ENCODE measurements at places on chromosomes 6 and 20.

GRCh38 chr20:13288357-13288756 lies 67.3 kb downstream of the ISM1 start:
- no peak for DNase-seq

DNA sequence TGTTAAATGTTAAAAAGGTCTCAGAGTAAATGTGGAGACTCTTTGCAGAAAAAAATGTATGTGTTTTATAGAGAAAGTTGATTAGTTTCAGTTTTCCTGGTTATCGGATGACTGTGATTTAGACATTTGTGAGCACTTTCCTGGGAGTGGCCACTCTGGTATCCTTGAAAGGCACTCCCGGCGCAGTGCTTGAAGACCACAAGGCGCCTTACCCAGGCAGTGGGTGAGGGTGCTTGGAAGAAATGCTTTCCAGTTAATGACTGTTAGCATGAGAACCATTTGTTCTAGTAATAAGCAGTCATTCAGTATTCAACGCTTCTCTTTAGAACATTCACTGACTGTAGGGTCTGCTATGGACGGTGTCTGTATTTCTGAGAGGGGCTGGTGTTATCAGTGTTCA lies 7.2 kb downstream of the CDS2 start:
- DNase-seq = no peak

DNA sequence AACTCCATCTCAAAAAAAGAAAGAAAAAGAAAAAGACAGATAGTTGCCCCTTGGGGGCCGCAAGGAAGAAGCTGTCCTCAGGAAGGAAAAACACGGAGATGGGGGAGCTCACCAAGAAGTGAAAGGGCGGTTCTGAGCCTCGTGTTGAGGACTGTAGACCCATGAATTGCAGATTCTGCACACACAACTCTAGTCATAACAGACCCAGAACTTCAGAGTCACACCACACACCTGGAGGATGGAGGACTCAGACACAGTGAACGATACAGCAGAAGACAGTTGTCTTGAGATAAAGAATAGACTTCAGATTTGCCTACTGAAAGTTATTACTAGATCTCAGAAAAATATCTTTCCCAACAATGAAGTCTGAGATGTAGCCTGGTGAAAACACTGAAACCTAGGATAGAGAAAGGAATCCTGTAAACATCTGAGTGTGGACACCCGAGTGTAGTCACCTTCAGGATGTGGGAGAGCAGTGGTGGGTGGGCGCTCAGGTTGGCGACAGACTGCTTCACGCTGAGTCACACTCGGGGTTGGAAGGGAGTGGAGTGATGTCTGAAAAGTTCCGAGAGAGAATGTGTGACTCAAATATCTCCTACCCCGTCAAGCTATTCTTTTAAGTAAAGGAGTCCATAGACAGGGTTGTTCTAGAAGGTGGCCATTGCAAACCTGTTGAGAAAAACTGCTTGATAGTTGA lies 88.1 kb downstream of the MAP3K4 start:
- DNase-seq = peak; percentile 34

DNA sequence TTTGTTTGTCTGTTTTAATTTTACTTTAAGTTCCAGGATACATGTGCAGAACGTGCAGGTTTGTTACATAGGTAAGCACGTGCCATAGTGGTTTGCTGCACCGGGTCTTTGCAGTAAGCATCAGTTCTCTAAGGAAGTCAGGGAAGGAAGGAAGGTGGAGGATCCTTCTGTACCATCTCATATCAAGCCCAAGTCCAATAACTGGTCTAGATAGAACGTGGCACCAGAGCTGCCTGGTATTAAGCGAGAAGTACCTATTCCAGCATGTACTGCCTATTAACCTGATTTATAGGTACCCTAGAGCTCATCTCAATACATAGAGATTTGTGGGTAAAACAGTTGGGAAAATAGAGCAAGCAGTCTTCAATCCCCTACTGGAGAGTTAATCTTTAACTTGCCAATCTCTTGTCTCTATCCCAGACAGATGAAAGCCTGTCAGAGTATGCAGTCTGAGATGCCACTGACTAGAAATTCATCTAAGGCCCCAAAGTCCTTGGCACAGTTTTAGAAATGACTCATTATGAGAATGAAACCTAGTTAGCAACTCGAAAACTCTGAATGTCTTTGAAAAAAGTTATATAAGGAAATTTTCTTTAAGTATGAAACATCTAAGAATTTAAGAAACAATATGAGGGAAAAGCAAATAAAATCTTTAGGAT lies 144.9 kb downstream of the TFAP2A start:
- DNase-seq = no peak

GRCh38 chr6:38730140-38730862 lies 15.2 kb downstream of the DNAH8 start:
- DNase-seq = no peak

- DNase-seq = no peak
These were observed 626.0 kb downstream of the CDH26 start for GRCh38 chr20:60584221-60584620.

GRCh38 chr6:153790048-153790447 lies 249.0 kb upstream of the OPRM1 start:
- DNase-seq = no peak

DNA sequence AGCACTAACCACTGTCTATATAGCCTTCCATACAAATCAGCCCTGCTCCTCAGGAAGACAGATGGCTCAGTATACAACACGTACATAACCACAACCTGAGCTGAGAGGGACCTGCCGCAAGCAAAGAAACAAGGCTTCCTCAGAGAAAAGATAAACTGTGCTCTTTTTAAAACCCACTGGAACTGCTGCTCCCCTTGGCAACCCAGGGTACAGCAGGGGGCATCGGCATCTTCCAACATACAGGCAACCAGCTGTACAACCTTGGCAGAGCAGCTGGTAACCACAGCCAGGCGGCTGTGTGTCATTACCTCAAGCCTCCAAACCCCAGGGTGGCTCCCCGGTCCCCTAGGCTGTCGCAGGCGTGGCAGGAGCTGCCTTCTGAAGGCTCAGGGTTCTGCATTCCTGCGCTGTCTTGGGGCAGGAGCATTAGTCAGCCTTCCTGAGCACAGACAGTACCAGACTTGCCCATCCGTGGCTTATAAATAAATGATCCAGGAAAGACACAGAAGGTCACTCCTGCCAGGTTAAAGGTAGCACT lies 249.5 kb downstream of the ADGRG6 start:
- peak; percentile 8 for DNase-seq

DNA sequence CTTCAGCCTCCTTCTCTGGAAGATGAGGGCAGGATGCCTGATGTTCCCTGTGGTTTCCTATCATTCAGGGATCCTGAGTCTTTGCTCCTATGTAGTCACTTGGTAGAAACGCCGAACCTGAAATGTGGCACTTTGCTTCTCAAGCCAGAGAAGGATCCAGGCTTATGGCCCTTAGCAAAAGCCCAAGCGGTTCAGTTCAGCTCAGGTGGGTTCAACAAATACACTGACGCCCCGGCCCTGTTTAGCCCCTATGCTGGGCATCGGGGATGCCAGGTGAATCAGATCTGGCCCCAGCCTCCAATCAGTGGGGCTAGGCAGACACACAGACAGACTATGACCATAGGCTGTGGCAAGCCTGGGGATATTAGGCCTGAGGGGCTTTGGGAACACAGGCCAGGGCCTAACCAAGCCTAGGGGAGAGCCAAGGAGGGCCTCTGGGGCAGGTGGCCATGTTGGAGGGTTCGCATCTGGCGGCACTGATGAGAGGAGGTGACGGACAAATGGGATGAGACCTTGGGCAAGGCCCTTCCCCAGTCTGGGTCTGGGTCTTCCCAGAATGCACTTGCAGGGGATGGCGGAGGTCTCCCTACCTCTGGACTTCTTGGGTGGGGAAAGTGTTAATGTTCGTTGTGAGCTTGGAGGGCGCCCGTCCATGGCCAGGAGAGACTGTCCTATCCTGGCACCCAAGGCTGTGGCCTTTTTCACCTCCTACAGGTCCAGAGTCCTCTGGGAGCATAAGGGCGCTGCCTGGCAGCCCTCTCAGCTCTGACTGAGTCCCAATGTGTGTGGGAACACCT lies 17.6 kb upstream of the SRC start:
- no peak for DNase-seq

GRCh38 chr6:149065658-149066556 lies 251.6 kb upstream of the TAB2 start:
- DNase-seq = no peak

- DNase-seq = no peak
These were observed 212.6 kb upstream of the RSPO3 start for GRCh38 chr6:126905917-126906316.

Data from stimulated activated CD4-positive, alpha-beta T cell treated with anti-CD3 and anti-CD28 coated beads, TNF-alpha, amount 100 ng/mL, for 4 hours (primary cell).